Prostate gland (tissue), 2 donors: ENCODE measurements at places on chromosomes 7 and 10.

- no peaks in the 10 kb centered on the region for H3K36me3 ChIP-seq
- H3K27ac ChIP-seq: no peak overlapping the region
- no peak overlapping the region for H3K4me3 ChIP-seq
- H3K27me3 ChIP-seq: no peaks in the 10 kb centered on the region
These were observed 2.3 kb downstream of the AGMO start for GRCh38 chr7:15559416-15559928.

DNA sequence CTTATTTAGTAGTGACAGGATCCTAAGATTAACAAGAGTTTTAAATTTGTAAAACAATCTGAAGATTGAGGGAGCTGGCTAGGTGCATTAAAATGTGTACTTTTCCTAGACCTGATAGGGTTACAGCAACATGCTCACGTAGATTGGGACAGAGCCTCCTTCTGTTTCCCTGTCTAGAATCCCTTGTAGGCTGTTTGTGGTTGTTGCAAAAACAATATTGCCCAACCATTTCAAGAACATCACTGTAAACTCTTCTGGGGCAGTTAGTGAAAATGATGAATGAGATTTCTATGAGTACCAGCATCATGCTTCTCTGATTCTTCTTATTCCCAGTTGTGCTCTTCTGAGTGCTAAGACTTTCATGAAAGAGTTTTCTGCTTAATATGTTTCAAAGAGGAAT, 14.7 kb upstream of the CPED1 start:
- no peak for DNase-seq
- H3K4me3 ChIP-seq: no peak overlapping the region
- H3K36me3 ChIP-seq: peaks cover 9% of the 10 kb centered on the region
- H3K27me3 ChIP-seq: no peaks in the 10 kb centered on the region

GRCh38 chr10:93454736-93455135, 27.4 kb downstream of the MYOF start:
- H3K27ac ChIP-seq: no peak overlapping the region
- DNase-seq: no peak
- H3K36me3 ChIP-seq: no peaks in the 10 kb centered on the region
- peaks cover 4% of the 10 kb centered on the region for H3K4me1 ChIP-seq

GRCh38 chr10:11089272-11089671, 71.6 kb downstream of the CELF2 start:
- H3K4me3 ChIP-seq: no peak overlapping the region
- no peak for DNase-seq
- no peaks in the 10 kb centered on the region for H3K4me1 ChIP-seq
- H3K27ac ChIP-seq: no peak overlapping the region
- H3K27me3 ChIP-seq: no peaks in the 10 kb centered on the region
- H3K36me3 ChIP-seq: no peaks in the 10 kb centered on the region

DNA sequence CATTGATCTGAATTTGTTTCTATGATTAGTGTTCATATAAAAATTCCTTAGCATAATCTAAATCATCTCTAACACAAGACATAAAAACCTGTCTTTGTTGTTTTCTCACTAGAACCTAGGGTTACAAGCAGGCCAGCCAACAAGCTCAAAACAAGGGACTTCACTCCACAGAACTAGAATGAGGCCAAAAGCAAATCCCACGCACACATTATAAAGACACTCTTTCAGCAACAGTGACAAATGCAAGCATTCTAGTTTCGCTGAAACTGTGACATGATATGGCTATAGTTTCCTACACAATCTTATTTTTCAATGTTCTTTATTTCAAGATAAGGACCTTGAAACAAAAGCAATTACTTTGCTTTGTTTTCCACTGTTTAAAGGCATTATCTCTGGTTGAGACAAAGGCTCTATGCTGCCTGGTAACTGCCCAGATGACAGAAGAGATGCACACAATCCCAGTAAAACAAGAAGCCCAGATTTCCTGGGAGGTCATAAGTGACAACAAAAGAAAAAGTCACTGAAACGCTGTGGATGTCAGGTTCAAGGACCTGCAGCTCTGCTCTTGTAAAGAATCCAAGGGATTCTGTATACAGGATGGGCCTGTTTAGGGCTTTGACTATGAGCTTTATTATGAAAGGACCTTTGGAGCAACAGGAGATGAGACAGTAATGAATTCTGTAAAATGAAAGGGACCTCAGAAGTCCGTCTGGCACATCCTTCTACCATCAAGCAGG, 105.3 kb downstream of the SORCS1 start:
- no peaks in the 10 kb centered on the region for H3K27me3 ChIP-seq
- H3K4me3 ChIP-seq: no peak overlapping the region
- no peaks in the 10 kb centered on the region for H3K36me3 ChIP-seq
- H3K4me1 ChIP-seq: no peaks in the 10 kb centered on the region
- no peak for DNase-seq

DNA sequence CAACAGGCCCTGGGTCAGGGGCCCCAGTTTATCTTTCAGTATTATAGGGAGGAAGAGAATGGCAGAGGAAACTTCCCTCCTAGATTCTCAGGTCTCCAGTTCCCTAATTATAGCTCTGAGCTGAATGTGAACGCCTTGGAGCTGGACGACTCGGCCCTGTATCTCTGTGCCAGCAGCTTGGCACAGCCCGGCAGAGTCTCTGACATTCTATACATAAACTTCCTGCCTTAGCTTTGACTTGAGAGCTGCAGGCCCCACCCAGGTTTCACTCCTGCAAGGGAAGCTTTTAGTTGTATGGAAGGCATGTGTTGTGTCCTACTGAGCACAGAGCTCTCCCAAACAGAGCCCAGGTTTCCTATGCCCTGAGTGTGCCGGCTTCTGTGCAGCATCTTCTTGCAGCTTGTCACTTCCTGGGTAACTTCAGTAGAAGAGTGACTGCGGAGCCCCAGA, 205.6 kb upstream of the PRSS58 start:
- H3K4me1 ChIP-seq: no peaks in the 10 kb centered on the region
- H3K36me3 ChIP-seq: no peaks in the 10 kb centered on the region
- H3K27me3 ChIP-seq: no peaks in the 10 kb centered on the region

- no peak overlapping the region for H3K27ac ChIP-seq
- no peaks in the 10 kb centered on the region for H3K27me3 ChIP-seq
- no peak for DNase-seq
- H3K4me3 ChIP-seq: no peak overlapping the region
- H3K4me1 ChIP-seq: no peaks in the 10 kb centered on the region
- H3K36me3 ChIP-seq: no peaks in the 10 kb centered on the region
These were observed 59.8 kb downstream of the SEPTIN7 start for GRCh38 chr7:35860664-35861063.

DNA sequence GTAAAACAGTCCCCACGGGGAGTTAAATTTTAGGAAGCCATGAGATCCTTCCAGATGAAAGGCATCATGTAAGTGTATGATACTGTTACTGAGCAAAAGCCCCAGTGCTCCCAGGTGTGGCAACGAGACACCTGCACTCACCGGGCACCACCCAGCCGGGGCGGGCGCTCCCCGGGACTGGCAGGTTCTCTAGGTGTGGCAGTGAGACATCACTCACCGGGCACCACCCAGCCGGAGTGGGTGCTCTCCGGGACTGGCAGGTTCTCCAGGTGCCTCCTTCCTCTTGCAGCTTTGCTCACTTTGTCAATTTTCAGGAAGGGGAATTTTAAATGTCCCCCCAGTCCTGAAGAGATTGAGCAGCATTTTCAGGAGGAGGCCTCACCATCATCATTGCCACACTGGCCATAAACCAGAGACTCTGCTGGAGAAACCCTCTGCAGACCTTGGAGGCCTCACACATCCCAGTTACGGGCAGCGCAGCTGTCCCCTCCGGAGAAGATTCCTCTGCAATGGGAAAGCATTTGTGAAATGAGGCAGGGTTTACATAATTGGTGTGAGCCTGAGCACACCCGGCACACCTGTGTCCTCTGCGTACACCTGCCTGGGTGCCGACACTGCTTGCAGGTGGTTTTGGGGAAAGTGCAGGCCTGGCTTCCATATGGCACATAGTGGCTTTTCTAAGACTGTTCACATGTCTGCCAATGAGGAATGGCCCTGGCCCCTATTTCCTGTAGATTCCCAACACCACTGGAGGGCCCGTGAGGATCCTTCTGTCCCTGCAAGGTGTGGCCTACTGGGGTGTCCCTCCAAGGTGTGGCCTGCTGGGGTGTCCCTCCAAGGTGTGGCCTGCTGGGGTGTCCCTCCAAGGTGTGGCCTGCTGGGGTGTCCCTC, 191.4 kb downstream of the EBF3 start:
- no peak overlapping the region for H3K27ac ChIP-seq
- no peaks in the 10 kb centered on the region for H3K27me3 ChIP-seq
- H3K36me3 ChIP-seq: no peaks in the 10 kb centered on the region
- DNase-seq: no peak
- H3K4me1 ChIP-seq: no peaks in the 10 kb centered on the region

DNA sequence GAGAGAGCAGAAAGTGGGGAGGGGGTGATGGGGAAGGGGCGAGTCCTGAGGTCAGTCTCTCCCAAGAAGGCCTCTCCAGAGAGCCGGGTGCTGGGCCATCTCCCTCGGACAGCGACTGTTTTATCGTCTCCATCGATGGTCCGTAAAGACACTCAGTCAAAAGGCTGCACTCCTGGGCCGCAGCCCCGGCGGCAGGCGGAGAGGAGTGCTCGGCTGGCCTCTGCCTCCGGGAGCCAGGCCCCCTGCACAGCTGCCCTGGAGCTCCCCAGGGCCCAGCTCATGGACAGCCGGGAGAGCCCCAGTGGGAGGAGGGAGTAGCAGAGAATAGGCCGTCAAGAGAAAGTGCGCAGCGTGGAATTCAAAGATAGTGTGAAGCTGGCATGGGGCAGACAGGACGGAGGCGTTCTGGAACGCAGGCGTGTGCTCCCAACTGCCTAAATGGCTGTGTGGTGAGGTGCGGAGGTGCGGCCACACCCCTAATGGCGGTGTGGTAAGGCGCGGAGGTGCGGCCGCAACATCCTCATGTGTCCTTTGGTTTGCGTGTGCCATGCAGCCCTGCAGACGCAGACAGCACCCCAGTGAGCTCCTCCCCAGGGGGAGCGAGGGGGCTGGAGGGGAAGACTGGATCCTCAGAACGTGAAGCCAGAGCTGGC, 477.5 kb upstream of the FOXK1 start:
- H3K4me3 ChIP-seq: no peak overlapping the region
- H3K36me3 ChIP-seq: no peaks in the 10 kb centered on the region
- no peak for DNase-seq
- no peaks in the 10 kb centered on the region for H3K4me1 ChIP-seq
- H3K27me3 ChIP-seq: no peaks in the 10 kb centered on the region

- H3K27ac ChIP-seq: no peak overlapping the region
- no peak overlapping the region for H3K4me3 ChIP-seq
- no peaks in the 10 kb centered on the region for H3K27me3 ChIP-seq
- H3K36me3 ChIP-seq: no peaks in the 10 kb centered on the region
- H3K4me1 ChIP-seq: no peaks in the 10 kb centered on the region
- DNase-seq: no peak
These were observed 64.3 kb downstream of the EZH2 start for GRCh38 chr7:148819697-148820360.

DNA sequence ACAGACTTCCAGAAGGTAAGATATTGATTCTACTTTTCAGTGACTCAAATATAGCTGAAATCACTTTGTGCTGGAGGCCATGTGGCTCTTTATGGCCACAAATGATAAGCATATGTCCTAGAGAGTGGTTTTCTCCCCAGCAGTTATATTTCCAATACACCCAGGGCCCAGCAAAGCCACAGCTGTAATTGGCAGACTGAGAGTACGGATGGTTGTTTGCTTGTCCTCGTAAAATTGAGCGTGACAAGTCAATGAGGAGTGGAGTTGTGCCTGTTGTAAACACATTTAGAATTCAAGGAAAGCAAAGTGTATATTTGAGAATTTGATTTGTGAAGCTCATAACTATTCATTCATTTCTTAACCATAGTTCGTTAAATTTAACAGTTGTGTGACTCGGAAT, 201.8 kb downstream of the LHFPL3 start:
- DNase-seq: no peak
- H3K4me1 ChIP-seq: no peaks in the 10 kb centered on the region
- no peaks in the 10 kb centered on the region for H3K36me3 ChIP-seq
- no peaks in the 10 kb centered on the region for H3K27me3 ChIP-seq
- no peak overlapping the region for H3K27ac ChIP-seq

GRCh38 chr7:82598958-82599357, 155.4 kb upstream of the CACNA2D1 start:
- no peak for DNase-seq
- no peaks in the 10 kb centered on the region for H3K4me1 ChIP-seq
- no peak overlapping the region for H3K27ac ChIP-seq
- H3K4me3 ChIP-seq: no peak overlapping the region
- H3K36me3 ChIP-seq: no peaks in the 10 kb centered on the region
- H3K27me3 ChIP-seq: no peaks in the 10 kb centered on the region

GRCh38 chr10:73797324-73798025, 12.1 kb downstream of the ZSWIM8 start:
- no peak overlapping the region for H3K4me3 ChIP-seq
- no peaks in the 10 kb centered on the region for H3K27me3 ChIP-seq
- no peak for DNase-seq
- H3K27ac ChIP-seq: no peak overlapping the region
- H3K4me1 ChIP-seq: no peaks in the 10 kb centered on the region
- peaks cover 30% of the 10 kb centered on the region for H3K36me3 ChIP-seq

- no peaks in the 10 kb centered on the region for H3K27me3 ChIP-seq
- DNase-seq: no peak
- no peaks in the 10 kb centered on the region for H3K36me3 ChIP-seq
- no peaks in the 10 kb centered on the region for H3K4me1 ChIP-seq
- H3K4me3 ChIP-seq: no peak overlapping the region
These were observed 7.9 kb downstream of the MTURN start for GRCh38 chr7:30142710-30143109.

GRCh38 chr10:75355706-75356105, 45.9 kb downstream of the ZNF503 start:
- H3K4me1 ChIP-seq: no peaks in the 10 kb centered on the region
- no peak overlapping the region for H3K27ac ChIP-seq
- no peak overlapping the region for H3K4me3 ChIP-seq
- H3K27me3 ChIP-seq: no peaks in the 10 kb centered on the region
- no peak for DNase-seq

- H3K27ac ChIP-seq: no peak within 1 kb of the TSS
- no peaks in the 10 kb centered on the region for H3K36me3 ChIP-seq
- H3K4me3 ChIP-seq: no peak within 1 kb of the TSS
- peaks cover 16% of the 10 kb centered on the region for H3K27me3 ChIP-seq
- H3K4me1 ChIP-seq: no peaks in the 10 kb centered on the region
These were observed at the start of gene FERD3L for GRCh38 chr7:19144661-19145433. TSS of gene FERD3L (minus strand) at chr7:19145421. CDS start at chr7:19145362, 59 bp downstream.

DNA sequence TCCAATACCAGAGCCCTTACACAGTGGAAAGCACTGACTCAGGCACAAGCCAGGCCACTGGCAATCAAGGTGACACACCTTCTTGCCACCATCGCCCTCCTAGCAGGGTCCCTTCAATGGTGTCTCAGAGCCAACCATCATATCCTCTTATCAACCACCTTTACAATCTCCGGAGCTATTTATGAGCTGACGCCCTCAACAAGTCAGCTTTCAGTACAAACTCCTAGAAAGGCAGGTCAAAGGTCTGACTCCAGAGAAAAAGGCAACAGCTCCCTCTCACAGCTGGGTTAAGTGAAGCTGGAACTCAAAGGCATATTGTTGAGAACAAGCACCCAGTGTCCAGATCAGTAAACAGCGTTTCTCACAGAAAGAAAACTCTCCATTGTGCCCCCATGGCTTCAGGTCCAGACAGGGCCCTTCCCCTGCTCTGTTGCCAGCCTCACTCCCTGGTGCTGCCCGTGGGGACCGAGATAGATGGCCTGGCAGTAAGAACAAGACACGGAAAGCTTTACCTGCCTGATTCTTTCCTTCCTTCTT, 2.4 kb downstream of the ZNF3 start:
- no peak overlapping the region for H3K4me3 ChIP-seq
- no peak for DNase-seq
- peaks cover 2% of the 10 kb centered on the region for H3K36me3 ChIP-seq
- no peak overlapping the region for H3K27ac ChIP-seq
- H3K27me3 ChIP-seq: no peaks in the 10 kb centered on the region
